RCC 7860 (cell line): ENCODE measurements at places on chromosomes 7 and 10.

DNA sequence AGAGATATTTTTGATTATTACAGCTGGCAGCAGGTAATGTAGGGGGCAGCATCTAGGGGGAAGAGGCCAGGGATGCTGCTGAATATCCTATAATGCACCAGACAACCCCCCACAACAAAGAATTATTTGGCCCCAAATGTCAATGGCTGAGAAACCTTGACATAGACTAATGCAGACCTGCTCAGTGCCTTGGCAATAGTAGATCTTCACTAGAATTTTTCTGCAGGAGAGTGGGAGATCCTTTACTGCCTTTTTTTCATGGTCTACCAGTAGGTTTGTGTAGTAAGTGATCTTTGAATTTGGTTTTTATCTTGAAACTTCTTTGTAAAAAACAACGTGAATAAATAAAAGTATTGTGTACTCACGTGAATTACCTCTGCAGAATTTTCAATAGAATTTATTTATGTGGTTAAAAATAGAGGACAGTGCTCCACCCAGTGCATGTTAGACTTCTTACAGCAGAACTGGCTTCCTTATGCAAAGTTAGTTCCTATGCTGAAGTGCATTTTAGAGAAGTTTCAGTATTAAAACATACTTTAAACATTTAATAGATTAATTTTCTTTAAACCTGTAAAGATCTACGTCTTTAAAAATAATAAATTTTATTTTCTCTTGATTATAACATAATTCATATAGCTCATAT is 199.6 kb upstream of the HDAC9 start:
- DNase-seq = no peak

DNA sequence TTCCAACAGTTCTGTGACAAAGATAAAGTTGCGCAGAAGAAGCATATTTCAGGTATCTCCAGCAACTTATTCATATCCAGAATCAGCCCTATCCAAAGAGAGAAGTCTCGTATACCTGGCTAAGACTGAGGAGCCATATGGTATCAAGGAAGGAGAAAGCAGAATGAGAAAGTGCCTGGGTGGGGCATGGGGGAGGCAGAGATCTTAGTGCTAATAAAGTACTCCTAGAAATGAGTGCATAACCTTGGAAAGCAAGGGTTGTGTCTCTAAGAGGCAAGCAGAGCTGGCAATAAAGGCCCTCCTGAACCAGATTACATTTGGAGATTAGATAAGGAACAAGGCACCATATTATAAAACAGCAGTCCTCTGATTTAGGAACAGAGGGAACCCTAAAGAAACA is 12.7 kb downstream of the TASOR2 start:
- no peak for DNase-seq

DNA sequence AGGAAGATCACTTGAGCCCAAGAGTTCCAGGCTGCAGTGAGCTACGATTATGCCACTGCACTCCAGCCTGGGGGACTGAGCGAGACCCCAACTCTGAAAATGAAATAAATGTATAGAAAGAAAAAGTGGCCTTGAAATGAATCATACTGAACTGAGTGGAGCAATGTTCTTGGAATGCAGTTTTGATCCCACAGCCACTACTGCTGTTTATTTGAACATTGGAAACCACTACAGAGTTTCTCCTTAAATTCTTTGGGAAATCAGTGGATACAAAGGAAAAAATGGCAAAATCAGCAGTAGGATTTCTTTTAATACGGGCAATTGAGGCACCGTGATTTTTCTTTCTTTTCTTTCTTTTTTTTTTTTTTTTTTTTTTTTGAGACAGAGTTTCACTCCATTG is 637.4 kb downstream of the GALNT17 start:
- DNase-seq = no peak

GRCh38 chr10:4568731-4569130 is 257.3 kb upstream of the AKR1E2 start:
- DNase-seq = no peak

GRCh38 chr7:26441002-26441521 is 149.4 kb downstream of the SNX10 start:
- DNase-seq = no peak
